Suppressor macrophage treated with lipopolysaccharide for 1 hour (primary cell): ENCODE measurements at places on chromosomes 7 and 10.
A peak's percentile ranks its signal among the peaks of the same experiment; 100 is the strongest.

GRCh38 chr10:34565934-34566333, 249.2 kb downstream of the PARD3 start:
- DNase-seq, result no peak

GRCh38 chr7:7178081-7178480, 4.3 kb upstream of the C1GALT1 start:
- no peak for DNase-seq

DNA sequence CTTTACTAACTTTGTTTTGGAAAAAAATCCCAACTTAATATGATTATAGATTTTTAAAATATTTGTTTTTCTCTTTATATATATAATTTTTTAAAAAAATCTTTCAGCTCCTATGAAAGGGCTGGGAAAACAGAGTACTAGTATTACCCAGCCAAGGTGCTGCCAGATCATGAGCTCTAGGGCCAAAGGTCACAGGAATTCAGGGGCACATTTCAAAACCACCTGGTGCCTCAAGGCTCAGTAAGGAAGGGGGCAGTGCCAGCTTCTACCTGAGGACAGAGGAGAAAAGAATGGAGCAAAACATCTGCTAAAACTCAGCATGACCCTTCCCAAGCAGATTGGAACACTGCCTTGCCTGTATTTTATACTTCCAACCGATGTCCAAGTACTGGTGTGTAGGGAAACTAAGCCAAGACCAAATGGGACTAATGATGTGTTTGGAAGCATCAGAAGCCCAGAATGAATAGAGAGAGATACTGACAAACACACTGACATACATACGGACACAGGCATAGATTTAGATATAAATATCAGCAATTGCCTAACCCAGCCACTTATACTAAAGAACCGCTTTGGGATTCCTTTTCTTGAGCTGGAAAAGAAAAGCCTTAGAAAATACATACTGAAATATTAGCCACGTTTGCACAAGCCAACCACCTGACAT, 667.3 kb downstream of the PARD3 start:
- DNase-seq, result no peak

- DNase-seq, result peak; percentile 81
These were observed 90.9 kb downstream of the DIP2C start for GRCh38 chr10:598415-599170.

- DNase-seq, result no peak
These were observed 104.7 kb downstream of the VWC2 start for GRCh38 chr7:49878089-49878488.

DNA sequence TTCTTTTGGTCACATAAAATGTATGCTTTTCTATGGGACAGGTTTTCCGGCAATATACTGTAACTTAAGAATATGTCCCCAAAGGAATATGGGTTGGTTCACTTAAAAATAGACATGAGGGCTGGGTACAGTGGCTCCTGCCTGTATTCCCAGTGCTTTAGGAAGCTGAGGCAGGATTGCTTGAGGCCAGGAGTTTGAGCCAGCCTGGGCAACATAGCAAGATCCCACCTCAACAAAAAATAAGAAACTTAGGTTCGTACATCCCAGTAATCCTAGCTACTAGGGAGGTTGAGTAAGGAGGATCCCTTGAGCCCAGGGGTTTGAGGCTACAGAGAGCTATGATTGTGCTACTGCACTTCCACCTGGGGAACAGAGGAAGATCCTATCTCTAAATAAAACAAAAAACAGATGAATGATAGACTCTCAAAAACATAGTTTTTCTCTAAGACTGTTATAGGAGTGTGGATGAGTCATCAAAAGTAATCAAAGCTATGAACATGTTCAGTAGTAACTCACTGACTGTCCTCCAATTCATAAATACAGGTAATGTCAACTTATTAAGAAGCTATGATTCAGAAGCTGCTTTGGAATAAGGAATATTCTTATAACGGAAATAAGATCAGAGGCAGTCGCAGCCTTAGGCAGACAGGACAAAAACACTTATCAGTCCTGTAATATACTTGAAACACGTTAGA, 2.6 kb upstream of the SEC31B start:
- DNase-seq, result no peak

DNA sequence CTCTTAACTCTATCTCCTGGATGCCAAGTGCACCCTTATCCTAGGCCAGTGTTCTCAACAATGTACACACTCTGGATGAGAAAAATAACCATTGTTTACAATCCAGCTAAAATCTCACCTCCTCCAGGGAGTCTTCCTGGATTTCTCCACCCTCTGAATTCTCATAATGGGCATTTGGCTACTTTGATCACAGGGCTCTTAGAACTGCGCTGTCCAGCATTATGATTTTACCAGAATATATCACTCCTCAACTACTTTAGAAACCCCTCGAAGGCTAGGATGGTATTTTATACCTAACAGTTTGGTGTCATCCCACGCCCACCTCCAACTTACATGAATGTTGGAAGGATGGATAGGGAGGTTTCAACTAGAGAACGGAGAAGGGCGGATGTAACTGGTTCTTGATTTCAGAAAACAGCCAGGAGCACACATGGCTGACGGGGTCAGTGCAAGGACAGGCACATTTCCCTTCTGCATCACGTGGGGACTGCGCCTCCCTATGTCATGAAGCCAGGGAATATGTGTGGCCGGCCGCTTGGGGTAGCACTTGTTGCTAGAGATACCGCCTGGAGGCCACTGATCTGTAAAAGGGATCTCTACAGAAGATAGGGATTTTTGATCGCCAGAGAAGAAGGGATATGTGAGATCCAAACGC, 1.2 kb upstream of the ATP6V0E2 start:
- peak; percentile 87 for DNase-seq

DNA sequence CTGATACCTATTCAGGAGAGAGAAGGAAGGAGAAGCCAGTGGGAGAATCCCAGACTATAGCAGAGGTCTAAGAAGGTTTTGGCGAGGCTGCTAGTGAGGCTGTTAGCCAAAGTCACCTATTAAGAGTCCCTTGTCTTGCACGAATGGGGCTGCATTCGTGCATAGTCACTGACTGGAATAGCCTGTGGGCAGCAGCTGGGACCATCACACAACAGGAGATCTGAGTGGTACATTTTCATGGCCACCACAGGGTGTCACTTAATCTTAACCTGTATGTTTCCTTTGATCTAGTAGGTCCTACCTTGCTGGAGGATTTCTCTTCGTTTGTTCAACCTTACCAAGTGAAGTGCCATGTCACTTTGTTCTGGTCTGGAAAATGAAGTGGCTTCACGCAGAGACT, 319.9 kb downstream of the BMPER start:
- DNase-seq, result no peak

- DNase-seq, result no peak
These were observed 511.3 kb downstream of the ARL4A start for GRCh38 chr7:13198727-13199126.

DNA sequence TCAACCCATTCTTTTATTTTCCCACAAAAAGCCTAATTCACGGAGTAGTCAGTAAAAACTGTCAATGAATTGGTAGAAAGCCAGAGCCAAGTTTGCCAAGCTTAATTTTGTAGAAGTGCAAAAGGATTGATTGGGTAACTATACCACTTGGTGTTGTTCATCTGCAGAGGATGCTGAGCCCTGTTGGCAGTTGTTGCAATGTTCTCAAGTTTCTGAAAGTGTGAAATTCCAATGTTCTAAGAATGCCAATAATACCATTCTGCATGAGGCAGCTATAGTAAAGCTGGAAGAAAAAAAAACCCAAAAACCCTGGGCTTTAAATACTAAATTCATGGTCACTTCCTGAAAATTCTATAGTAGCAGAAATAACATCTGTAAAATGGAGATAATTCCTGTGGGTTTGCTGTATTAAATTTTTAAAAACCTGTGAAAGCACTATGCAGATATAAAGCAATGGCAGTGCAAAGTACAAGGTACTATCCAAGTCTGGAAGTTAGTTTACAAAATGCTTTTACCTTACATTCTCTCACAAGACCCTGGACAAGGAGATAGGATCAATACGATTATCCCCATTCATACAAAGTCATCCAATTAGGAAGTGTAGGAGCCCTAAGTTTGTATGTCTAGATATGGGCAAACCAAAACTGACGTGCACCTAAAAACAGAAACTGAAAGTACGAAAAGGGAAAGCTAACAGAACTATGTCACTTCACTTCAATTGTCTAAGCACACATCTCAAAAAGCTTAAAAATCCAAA, 6.0 kb upstream of the PON1 start:
- DNase-seq, result peak; percentile 24

GRCh38 chr7:121544726-121545125, 148.6 kb upstream of the FAM3C start:
- DNase-seq, result peak; percentile 39

GRCh38 chr7:50068026-50068425, 25.0 kb downstream of the ZPBP start:
- peak; percentile 14 for DNase-seq

DNA sequence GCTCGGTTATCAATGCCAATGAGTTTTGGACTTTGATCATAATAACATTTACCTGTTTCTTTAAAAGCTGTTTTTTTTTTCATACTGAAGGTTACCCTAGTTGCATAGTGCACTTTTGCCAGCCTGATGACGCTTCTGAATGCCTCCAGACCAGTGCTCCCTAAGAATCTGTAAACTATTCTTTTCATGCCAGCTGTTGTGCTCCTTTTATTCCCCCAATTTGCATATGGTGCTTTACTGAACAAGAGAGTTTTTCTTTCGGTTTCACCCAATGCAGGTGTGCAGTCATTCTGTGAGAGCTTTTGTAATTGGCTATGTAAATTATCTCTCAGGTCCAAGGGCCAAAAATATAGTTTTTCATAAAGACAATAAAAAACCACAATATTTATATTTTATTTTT, 48.1 kb upstream of the GLCCI1 start:
- no peak for DNase-seq

DNA sequence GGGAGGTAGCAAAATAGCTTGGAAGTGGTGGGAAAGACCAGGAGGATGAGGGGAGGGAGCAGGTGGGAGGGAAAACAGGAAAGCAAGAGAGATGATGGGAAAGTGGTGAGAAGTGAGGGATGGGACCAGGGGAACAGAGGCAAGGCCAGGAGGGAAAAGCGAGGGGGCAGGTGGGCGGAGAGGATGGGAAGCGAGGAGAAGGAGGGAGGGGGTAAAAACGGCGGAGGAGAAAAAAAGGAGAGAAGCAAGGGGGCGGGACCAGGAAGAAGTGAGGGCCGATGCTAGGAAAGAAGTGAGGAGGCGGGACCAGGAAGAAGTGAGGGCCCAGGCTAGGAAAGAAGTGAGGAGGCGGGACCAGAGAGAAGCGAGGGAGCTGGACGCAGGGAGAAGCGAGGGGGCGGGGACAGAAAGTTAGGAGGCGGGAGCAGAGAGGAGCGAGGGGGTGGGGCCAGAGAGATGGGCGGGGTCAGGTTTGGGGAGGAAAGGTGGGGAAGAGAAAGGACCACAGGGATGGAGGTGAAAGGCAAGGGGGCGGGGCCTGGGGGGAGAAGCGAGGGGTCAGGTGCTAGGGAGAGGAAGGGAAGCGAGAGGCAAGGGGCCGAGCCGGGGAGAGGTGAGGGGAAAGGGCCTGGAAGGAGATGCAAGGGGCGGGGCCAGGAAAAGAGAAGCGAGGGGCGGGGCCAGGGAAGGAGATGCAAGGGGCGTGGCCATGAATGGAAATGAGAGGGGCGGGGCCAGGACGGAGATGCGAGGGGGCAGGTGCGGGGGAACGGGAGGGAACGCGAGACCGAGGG, 984 bp downstream of the SMURF1 start:
- DNase-seq, result peak; percentile 95

DNA sequence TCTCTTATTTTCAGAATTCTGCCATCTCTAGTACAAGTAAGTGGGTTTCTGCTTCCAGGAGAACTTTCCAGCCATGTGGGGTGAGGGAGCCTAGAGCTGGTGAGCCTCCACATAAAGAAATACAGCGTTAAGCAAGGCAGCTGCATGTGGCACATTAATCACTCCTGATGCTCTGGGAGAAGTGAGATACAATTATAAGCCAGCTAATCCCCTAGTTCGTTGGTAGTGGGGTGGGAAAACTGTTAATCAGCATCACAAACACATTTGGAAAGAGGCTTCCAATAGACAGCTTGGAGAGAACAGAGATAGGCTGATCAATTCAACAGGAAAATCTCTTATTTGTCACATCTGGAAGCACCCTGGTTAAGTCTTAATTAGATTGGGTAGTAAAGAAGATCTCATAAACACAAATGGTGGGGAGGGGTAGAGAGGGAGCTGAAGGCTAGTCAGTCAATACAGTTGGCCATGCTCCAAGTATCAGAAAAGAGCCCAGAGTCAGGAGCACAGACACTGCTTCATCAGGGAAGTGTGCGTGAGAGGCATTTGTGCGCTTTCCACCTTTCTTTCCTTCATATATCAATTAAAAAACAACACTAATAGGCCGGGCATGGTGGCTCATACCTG, 130.6 kb downstream of the SORCS1 start:
- no peak for DNase-seq

- DNase-seq, result no peak
These were observed 46.9 kb upstream of the KMT2E start for GRCh38 chr7:104967088-104967487.

DNA sequence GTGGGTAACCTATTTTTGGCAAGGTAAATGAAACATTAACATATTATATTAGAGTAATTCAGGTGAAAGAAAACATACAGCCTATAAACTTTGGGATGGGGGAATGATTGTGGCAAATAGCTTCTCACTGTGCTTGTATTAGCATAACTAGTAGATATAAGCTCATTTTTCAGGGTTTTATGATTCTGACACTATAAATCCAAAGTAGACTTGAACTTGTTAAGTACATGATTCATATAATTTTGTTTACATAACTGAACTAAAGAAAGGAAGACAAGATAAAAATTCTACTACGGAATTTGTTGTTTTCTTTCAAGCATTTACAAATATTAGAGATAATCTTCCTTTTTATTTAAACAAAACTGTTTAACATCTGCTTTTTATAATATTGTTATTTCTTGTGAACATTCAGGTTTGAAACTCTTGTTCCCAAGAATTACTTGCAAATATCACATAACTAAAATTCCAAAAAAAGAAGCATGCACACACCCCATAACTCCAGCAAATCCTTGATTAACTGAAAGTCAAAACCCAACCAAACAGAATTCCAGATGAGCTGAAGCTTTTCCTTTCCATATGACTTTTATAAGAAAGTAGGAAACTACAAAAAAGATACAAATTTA, 142.3 kb downstream of the JAZF1 start:
- no peak for DNase-seq

- peak; percentile 54 for DNase-seq
These were observed 194.8 kb downstream of the MAD1L1 start for GRCh38 chr7:2037808-2038522.
